ENCODE measurements at places on chromosomes 7 and 10.

DNA sequence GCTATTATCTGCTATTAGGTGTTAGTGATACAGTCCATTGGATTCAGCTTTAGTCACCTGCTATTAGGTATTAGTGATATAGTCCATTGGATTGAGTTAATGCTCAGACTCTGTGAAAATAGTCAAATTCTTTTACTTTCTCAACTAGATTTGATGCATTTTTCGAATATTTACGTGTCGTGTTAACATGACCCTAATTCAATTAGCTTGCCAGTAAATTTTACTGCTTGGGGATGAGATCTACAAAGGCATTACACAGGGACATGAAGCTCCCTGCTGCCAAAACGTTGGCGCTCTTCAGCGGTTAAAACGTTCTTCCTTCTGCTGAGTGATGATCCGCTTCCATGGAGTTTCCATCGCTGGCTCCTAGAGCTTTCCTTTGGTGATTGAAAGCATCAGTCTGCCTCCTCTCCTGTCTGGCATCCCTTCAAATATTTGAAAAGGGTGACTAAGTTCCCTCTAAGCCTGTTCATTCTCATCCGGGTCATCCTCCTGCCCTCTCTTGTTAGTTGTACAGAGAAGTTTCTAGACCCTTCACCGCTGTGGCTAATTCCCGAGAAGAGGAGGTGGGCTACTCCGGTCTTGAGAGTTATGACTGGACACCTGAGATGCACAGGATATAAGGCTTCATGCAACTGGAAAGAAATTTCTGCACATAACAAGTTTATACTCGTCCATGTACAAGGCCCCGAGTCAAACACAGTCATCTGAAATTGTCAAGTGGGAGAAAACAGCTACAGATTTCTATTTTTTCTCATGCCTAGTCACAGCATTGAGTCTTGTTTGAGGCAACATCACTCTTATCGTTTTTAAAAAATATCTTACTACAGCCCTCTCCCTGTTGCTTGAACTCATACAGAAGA, 254.0 kb downstream of the KLF6 start:
- DNase-seq: no peak

- DNase-seq: no peak
Observed at GRCh38 chr7:963236-964078, 9.0 kb upstream of the ADAP1 start.

- no peak for DNase-seq
Observed at GRCh38 chr7:114472896-114473512, 58.4 kb downstream of the FOXP2 start.

DNA sequence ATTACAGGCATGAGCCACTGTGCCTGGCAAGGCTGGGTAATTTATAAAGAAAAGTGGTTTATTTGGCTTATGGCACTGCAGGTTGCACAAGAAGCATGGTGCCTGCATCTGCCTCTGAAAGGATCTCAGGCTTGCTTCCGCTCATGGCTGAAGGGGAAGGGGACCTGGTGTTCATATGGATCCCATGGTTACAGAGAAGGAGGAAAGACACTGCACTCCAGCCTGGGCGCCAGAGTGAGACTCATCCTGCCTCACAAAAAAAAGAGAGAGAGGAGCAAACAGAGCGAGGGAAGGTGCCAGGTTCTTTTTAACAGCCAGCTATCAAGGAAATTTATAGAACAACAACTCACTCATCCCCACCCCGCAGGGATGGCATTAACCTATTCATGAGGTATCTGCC, 36.2 kb downstream of the HIP1 start:
- no peak for DNase-seq

GRCh38 chr7:91922857-91923256, 17.8 kb upstream of the AKAP9 start:
- no peak for DNase-seq

GRCh38 chr10:30231071-30231652, 117.9 kb downstream of the MTPAP start:
- no peak for DNase-seq

DNA sequence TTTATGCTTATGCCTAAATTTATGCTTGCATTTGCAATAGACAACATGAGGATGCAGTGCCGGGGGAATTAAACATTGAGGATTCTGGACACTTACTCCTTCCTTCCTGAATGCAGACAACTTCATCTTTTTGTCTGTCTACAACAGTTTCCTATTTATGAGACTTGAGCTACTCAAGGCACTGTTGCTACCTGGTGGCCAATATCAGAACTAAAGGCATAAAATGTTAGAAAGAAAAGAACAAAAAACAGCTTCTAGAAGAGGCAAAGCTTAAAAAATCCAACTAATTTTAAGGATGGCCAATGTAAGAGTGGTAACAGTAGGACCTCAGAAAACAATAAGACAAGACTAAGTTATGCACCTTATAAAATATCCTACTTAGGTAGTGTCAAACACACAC, 144.5 kb upstream of the PTN start:
- DNase-seq: no peak

DNA sequence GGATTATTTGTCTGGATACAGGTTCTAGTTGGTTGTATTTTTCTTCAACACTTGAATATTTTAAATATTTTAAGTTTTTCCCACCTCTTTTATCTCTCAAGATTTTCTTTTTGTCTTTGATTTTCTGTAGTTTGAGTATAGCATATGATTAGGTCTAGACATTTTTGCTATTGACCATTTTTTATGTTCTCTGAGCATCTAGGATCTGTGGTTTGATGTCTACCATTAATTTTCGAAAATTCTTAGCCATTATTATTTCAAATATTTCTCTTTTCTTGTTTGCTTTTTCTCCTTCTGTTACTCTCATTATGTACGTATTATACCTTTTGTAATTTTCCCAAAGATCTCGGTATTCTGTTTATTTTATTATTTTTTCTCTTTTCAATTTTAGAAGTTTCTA, 219.1 kb downstream of the ITGB1 start:
- no peak for DNase-seq

DNA sequence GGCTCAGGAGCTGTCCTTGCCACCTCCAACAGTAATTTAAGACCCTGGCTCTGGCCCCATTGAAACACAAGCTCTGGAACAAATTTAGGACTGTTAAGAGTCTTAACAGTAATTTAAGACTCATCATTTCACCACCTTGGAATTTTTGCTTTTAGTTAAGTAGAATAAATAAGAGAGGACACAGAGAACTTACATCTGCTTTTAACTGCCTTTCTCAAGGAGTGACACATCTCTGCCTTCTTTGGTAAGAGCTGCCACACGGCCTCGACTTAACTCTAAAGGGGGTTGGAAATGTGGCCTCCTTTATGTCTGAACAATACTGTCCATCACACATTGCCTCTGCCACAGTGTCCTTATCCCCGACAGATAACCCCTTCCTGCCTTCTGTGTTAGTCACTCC, 77.9 kb downstream of the HERPUD2 start:
- DNase-seq: no peak

- no peak for DNase-seq
Observed at GRCh38 chr7:44087911-44088838, 5.8 kb upstream of the POLM start.

- no peak for DNase-seq
Observed at GRCh38 chr10:132383751-132384196, 13.2 kb upstream of the PWWP2B start.

DNA sequence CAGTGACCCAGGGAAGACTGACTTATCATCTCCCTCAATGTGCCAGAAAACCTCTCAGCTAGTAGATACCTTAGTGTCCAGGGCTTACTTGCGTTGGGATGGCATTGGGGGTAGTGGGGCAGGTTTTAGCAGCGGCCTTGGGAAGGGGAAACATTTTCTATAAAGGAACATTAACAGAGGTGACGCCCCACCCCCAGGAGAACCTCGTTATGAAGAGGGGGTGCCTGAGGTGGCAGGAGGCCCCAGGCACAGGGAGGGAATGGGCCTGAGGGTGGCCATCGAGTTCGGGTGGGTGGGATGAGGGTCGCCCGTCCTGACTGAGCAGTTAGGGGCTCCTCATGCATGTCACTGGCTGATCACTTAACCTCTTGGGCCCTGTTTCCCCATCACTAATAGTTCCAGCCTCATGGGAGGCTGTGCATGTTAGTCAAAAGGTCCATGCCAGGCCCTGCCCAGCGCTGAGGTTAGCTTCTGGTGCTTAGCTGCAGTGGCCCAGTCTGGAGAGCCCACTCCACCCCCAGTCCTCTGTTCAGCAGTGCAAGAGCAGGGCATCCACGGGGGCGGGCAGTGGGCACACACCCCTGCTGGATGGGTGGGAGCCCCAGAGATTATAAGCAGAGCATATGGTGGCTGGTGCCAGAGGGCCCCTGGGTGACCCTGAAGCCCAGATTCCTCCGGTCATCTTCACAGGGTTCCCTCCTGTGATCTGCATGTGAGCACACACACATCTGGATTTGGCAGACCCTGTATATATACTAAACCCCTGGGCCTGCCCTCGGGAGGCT, 27.0 kb downstream of the UNC5B start:
- DNase-seq: no peak

DNA sequence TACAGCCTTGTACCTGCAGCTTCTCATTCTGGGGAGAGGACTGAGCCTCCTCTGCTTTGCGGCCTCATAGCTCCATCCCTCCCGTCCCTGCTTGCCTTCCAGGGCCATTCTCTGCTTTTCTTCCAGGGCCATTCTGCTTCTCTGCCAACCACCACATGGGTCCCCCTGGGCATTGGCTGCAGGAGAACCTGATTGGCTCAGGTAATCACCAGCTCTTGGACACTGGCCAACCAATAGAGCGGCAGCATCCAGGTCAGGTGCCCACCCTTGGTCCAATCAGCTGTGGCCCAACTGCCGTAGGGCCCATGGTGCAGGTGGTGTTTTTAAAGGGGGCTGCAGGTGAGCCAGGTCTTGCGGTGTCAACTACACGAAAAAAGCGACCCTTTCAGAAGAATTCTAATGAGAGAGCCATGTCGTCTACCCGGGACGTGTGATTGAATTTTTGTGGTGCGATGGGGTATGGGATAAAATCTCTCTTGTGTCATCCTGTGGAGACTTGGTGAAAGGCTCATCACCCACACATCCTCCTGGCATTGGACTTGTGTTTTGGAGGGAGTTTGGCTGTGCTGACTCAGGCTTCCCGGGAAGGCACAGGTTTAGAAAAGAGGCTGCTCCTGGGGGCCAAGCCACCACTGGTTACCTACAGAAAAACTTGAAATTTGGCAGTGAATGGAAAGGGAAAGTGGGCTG, 46.0 kb upstream of the PODXL start:
- DNase-seq: no peak

DNA sequence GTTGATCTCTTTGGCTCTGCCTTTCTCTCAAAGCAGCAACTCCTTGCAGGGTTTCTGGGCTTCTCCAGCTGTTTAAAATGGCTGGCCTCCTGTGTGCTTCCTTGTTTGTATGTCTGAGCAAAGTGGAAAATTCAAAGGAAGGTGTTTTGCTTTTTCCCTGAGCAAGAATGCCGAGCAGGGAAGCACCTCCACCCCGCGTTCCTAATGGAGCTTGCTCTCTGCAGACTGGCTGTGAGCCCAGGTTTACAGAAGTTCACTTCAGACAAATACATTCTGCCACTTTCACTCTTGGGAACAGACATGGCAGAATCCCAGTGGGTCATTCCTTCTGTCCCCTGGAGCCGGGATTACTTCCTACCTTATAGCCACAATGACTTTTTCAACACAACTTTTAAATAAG, 181.8 kb upstream of the AGK start:
- DNase-seq: no peak

DNA sequence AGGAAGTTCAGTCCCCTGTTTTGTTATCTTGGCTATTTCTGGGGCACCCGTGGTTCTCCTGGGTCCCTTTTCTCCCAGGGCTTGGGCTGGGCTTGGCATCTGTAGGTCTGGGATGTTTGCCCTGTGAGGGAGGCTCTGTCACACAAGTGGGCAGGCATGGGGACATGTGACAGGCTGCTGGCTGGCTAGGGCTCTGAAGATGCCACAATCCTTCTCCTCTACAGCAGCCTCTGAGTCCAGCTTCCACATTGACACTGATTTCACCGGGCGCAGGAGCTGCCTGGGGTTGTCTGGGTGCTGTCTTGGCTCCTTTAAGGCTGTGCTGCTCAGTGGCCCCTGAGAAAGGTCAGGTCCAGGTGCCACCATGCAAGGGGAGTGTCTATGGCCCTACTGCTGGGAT, 37.4 kb upstream of the ZNF716 start:
- DNase-seq: no peak

- DNase-seq: no peak
Observed at GRCh38 chr7:1889556-1890181, 219.6 kb downstream of the ELFN1 start.

DNA sequence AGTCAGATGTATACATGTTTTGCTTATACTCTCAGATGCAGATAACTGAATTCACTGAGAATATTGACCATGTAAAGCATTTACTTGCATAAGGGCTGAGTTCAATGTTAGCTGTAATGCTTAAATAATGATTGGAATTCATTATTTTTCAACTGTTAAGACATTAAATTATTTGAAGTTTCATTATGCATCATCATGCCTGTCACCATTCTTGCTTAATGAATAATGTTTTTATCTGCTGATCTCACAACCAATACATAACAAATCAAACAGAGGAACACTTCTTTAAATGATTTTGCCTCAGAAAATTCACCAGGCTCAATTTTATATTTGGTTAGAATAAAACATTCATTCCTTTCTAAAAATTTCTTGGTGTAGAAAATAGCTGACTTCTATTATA, 233.4 kb downstream of the GPR37 start:
- DNase-seq: no peak

- no peak for DNase-seq
Observed at GRCh38 chr10:124447751-124448466, 1.9 kb downstream of the NKX1-2 start.

GRCh38 chr7:143295870-143296269, 7.7 kb downstream of the CASP2 start:
- no peak for DNase-seq

GRCh38 chr10:117217196-117217761, 20.0 kb downstream of the KCNK18 start:
- DNase-seq: no peak

DNA sequence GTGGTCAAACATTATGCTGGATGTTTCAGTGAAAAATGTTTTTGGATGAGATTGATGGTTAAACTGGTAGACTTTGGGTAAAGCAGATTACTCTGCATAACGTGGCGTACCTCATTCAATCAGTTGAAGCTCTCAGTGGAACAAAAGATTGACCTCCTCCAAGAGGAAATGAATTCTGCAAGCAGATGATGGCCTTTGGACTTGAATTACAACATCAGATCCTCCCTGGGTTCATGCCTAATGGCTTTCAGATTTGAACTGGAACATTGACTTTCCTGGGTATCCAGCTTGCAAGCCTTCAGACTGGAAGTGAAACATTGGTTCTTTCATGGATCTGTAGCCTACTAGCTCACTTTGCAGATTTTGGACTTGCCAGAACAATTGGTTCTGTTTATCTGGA, 169.3 kb upstream of the MALRD1 start:
- DNase-seq: no peak

DNA sequence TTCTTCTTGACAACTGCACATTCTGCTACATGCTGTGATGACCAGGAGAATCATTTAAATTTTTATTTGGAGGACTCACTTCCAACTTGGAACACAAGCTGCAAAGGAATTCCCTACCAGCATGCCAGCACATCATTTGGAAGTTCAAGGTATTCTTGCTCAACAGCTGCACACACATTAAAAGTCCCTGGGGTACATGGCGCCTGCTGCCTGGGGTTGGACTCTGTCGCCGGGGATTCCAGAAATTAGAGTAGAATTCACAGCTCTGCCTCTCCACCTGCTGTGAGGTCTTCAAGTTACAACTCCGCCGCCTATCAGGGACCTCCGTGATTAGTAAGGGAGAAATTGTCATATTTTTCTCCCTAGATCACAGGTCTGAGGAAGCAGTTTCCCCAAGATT, 1.1 kb downstream of the ZNF32 start:
- no peak for DNase-seq

- DNase-seq: no peak
Observed at GRCh38 chr7:135342887-135343286, 109.2 kb downstream of the STRA8 start.

All from stimulated activated CD8-positive, alpha-beta memory T cell treated with anti-CD3 and anti-CD28 coated beads, Interleukin-15, amount 100 ng/mL, for 1 hour (primary cell).